ENCODE measurements at places on chromosomes 1 and 21.

DNA sequence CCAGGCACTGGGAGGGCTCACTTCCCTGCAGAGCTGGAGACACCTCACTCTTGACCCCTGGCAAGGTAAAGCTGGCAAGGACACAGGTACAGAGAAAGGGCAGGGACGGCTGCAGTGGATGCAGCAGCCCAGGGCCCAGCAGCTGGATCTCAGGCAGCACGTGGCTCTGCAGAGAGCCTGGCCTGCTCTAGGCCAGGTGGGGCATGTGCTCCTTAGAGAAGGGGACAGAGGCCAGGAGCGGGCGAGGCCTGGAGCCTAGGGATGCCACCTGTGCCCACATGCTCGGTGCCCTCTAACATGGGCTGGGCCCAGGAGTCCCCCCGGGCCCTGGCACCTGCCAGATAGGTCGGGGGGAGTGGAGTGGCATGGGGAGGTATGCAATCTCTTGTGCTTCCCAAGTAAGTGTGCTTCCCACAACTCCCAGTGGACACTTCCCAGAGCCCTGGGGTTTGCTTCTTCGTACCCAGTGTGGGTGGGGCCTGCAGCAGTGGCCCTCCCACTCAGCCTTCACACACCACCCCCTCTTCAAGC lies 30.0 kb downstream of the WNT3A start:
- no peak for DNase-seq

DNA sequence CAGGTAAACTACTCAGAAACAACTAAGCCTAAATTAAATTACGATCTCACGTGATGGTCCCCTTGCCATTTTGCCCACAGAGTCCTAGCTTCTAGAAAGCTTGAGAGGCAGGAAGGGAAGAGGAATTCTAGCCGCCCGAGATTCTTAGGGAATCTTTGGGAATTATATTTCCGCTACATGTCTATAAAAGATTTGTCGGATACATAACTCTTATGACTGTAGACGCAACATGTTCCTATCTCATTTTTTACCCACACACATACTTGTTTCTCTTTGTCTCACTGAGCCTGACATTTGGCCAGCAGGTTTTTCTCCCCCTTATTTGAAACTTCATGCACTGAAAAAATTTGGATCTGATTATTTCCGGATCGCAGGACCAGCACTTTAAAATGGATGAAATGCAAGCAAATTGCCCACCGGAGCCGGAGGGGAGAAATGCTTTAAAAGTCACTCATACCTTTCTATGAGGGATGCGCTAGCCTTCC lies 5.5 kb downstream of the GLIS1 start:
- no peak for DNase-seq

DNA sequence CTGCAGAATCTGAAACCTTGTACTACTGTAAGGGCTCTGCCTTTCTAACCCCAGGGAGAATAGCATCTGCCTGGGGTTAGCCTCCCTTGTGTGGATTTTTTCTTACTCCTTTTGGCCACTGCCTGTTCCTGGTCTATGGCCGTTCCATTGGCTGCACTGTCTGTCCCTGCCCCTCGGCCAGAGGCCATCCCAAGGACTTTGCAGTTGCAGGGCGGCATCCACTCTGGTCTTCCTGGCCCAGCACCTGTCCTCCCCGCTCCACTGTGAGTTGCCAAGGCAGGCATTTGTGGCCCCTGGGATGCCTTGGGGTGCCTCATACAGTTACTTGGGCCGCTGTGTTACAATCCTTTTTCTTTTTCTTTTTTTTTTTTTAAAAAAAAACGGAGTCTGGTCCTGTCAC lies 45.8 kb downstream of the PDE9A start:
- no peak for DNase-seq

DNA sequence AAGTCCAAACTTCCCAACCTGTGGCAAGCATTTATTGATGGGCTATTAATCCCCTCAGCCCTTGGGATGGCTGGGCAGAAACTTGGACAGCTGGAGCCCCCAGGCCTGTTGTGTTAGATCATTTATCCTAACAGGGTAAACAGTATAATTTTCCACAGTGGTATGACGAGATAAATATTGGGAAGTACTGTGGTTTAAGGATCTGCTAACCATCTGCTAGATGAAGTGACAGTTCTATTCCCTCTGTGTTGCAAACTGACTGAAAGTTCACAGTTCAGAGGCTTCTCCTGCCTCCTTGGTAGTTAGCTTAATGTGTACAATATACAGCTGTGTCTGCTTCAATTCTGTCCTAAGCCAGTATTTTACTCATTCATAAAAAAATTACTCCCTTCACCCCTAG lies 127.5 kb upstream of the CHODL start:
- DNase-seq = no peak

GRCh38 chr21:36193200-36193599 lies 36.6 kb downstream of the DOP1B start:
- no peak for DNase-seq

DNA sequence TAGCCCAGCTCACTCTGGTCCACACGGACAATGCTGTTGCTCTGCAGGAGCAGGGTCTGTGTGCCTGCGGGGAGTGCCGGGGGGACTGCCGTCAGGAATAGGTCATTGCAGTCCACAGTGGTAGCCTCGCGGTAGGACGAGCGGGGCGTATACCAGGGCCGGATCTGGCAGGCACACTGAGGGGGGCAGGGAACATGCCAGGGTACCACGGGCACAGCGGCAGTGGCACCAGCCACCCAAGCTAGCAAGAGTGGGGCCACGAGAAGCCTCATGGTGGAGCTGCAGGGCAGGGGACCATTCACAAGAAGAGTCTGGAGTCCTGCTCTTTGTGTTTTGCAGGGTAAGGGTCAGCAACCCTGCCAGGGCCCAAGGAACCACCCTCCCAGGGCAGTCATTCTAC lies 65.8 kb downstream of the LRRN2 start:
- no peak for DNase-seq

GRCh38 chr1:181423301-181423918 lies 59.9 kb upstream of the CACNA1E start:
- DNase-seq = peak; percentile 4
